Psoas muscle (tissue), 8 donors: ENCODE measurements at places on chromosomes 12 and 14. TPM values are rescaled to one million over a fixed set of nuclear protein-coding genes. Genes with fewer than 3 reads are reported as not detected.

KRT83 gene
- not detected for total RNA-seq

PGF gene
- 9.8 TPM for total RNA-seq

GDF3 gene
- not detected for total RNA-seq

KRT3 gene
- not detected for total RNA-seq

ZNF385A gene
- total RNA-seq = 85.8 TPM

AQP5 gene
- not detected for total RNA-seq

OTUB2 gene
- total RNA-seq = 0.15 TPM

OTOGL gene
- total RNA-seq = 0.30 TPM

PAPLN gene
- 0.57 TPM for total RNA-seq

SMIM41 gene
- total RNA-seq = not detected

SAMD15 gene
- total RNA-seq = not detected

CFAP251 gene
- total RNA-seq = 0.63 TPM

KLRD1 gene
- total RNA-seq = 1.1 TPM

NOVA1 gene
- 3.5 TPM for total RNA-seq

CACNA2D4 gene
- total RNA-seq = 0.91 TPM

PROX2 gene
- not detected for total RNA-seq

TMCC3 gene
- 61.6 TPM for total RNA-seq

ART4 gene
- not detected for total RNA-seq

MMP14 gene
- 15.3 TPM for total RNA-seq

RABGGTA gene
- total RNA-seq = 17.0 TPM

PIANP gene
- total RNA-seq = not detected

NEUROD4 gene
- not detected for total RNA-seq

LAG3 gene
- total RNA-seq = 0.24 TPM

CCDC85C gene
- 21.0 TPM for total RNA-seq

FAM90A1 gene
- total RNA-seq = 0.10 TPM

NPFF gene
- not detected for total RNA-seq

RERG gene
- total RNA-seq = 1.6 TPM

RTN1 gene
- total RNA-seq = 0.74 TPM

SLC38A4 gene
- total RNA-seq = 10.3 TPM

OAS1 gene
- 3.1 TPM for total RNA-seq

TMPRSS12 gene
- not detected for total RNA-seq

FAM186B gene
- total RNA-seq = 0.44 TPM

FBLN5 gene
- total RNA-seq = 15.4 TPM

GOLGA5 gene
- 23.5 TPM for total RNA-seq

ASCL1 gene
- not detected for total RNA-seq

NGB gene
- not detected for total RNA-seq

HOXC12 gene
- total RNA-seq = not detected

TAMALIN gene
- 12.1 TPM for total RNA-seq

SLC4A8 gene
- total RNA-seq = not detected

DYRK2 gene
- 11.0 TPM for total RNA-seq

KLRC2 gene
- not detected for total RNA-seq

DDN gene
- 209 TPM for total RNA-seq

ACOT6 gene
- total RNA-seq = not detected

OR6C2 gene
- not detected for total RNA-seq

FIGNL2 gene
- 0.20 TPM for total RNA-seq

SALL2 gene
- total RNA-seq = 3.8 TPM

MMP19 gene
- total RNA-seq = 2.0 TPM

ZC2HC1C gene
- total RNA-seq = 6.4 TPM

RHOJ gene
- total RNA-seq = 3.2 TPM

GALNT6 gene
- total RNA-seq = 0.36 TPM
